T-cell (primary cell): ENCODE measurements at places on chromosomes 7 and 10.

DNA sequence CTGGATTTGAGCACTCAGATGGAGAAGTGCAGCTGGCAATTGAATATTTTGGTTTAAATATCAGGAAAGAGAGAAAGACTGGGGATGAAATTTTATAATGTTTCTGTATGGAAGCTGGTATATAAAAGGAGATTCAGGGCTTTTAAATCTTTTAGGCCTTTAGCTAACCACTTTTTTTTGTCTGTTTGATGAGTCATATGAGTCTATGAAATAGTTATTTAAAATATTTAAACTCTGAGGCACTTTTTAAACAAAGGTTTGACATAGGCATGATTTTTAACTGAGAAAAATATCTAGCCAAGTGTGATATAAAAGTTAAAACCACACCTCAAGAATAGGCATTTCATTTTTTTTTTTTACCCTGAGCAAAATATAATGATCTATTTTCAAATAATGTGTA, 944.3 kb downstream of the GATA3 start:
- DNase-seq: no peak

DNA sequence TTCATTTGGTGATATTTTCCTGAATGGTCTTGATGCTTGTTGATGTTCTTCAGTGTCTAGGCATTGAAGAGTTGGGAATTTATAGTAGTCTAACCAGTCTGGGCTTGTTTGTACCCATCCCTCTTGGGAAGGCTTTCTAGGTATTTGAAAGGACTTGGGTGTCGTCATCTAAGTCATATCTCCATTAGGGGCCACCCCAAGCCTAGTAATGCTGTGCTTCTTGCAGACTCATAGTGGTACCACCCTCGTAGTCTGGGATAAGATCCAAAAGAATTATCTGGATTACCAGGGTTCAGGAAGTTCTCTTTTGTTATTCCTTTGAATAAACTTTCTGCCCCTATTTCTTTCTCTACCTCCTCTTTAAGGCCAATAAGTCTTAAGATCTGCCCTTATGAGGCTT, 319.4 kb upstream of the MYO3A start:
- DNase-seq: no peak

GRCh38 chr7:6691103-6691502, 15.6 kb downstream of the ZNF12 start:
- DNase-seq: no peak

GRCh38 chr7:79282882-79283602, 170.4 kb downstream of the MAGI2 start:
- DNase-seq: no peak

DNA sequence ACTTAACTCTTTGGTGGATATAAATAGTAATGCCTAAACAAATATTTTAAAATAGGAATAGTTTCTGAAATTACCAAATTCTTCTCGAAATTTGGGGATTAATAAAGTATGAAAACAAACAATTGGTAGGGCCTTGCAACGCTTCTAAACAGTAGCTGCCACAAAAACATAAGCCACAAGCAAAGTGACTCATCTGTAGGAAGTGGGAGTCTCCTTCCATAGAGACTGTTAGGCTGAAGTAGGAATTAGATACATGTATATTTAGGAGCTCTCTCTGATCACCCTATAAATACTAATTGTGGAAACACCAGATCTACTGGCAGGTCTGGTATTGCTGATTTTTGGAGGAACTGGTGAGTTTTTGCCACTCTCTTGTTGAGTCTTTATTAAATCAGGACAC, 5.7 kb upstream of the LMOD2 start:
- no peak for DNase-seq

DNA sequence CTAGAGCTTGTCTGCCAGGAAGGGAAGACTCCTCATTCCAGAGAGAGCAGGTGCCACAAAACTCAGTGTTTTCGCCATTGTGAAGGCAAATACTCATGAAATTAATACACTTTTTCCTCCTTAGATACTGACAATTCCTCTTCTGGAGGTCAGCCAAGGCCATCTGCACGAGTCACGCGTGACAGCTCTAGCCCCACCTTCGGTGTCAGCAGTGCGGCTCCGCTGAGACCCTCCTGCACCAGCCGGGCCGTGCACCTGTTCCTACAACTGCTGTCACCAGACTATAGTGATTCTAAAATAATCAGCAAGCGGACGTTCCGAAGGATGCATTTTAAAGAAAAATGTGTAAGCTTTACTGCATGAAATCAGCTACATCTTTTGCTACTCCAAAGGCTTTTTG, 127.7 kb downstream of the DIP2C start:
- no peak for DNase-seq

GRCh38 chr7:84675633-84676034, 481.0 kb upstream of the SEMA3A start:
- DNase-seq: no peak

GRCh38 chr7:102828286-102828685, 79.5 kb downstream of the FAM185A start:
- no peak for DNase-seq

DNA sequence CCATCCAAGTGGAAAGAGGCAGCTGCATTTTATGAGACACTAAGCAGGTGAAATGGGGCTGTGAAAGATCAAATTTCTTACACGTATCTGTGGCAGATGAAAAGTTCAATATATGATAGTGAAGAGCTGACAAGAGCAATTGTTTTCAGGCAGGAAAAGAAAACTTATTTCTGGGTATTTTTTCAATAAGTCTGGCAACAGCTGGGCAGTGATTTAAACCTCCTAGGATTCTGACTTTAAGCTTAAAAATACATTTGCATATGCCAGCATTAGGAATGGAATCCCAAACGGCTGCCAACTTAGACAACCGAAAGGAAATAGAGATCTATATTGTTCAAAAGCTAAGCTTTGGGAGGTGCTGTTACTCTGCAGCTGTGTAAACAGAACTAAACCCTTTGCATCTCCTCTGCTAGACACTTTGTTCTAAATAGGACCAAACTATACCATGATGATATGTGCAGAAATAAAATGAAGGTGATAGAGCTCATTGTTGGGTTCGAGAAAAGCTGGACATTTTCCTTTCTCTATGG, 26.1 kb downstream of the DYNC1I1 start:
- no peak for DNase-seq

- no peak for DNase-seq
These were observed 1.6 kb downstream of the PRR15 start for GRCh38 chr7:29565224-29565630.
